Stimulated activated CD4-positive, alpha-beta T cell treated with anti-CD3 and anti-CD28 coated beads, Interleukin-15, amount 100 ng/mL, for 24 hours (primary cell): ENCODE measurements at places on chromosomes 6 and 20.

- DNase-seq: no peak
These were observed 28.1 kb upstream of the VAPB start for GRCh38 chr20:58360936-58361335.

GRCh38 chr6:34544776-34545471 is 11.2 kb downstream of the SPDEF start:
- no peak for DNase-seq

- DNase-seq: no peak
These were observed 11.6 kb downstream of the PDSS2 start for GRCh38 chr6:107447663-107448216.

- no peak for DNase-seq
These were observed 183.4 kb downstream of the ERMARD start for GRCh38 chr6:169934699-169935347.

DNA sequence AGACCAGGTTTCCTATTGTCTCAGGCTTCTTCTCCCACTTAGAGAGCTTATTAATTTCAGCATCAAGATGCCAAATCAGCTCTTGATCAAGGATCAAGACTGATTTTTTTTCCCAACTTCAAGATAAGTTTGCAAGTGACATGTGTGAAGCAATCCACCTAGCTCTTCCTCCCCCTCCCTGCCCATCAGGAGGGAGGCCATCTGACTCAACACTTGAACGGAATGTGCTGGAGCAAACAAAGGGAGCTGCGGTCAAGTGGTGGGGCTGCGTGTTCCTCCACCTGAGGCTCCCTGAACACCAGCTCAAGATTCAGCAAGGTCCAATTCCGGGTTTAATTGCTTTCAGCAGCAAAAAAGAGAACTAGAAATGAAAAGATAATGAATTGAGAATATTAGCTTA is 38.7 kb downstream of the TTI1 start:
- DNase-seq: no peak

GRCh38 chr6:55812509-55812908 is 62.9 kb downstream of the BMP5 start:
- DNase-seq: no peak

GRCh38 chr6:291204-291696 is 1.0 kb upstream of the DUSP22 start:
- peak; percentile 16 for DNase-seq

- DNase-seq: no peak
These were observed 591.6 kb downstream of the UTRN start for GRCh38 chr6:144876689-144877088.

DNA sequence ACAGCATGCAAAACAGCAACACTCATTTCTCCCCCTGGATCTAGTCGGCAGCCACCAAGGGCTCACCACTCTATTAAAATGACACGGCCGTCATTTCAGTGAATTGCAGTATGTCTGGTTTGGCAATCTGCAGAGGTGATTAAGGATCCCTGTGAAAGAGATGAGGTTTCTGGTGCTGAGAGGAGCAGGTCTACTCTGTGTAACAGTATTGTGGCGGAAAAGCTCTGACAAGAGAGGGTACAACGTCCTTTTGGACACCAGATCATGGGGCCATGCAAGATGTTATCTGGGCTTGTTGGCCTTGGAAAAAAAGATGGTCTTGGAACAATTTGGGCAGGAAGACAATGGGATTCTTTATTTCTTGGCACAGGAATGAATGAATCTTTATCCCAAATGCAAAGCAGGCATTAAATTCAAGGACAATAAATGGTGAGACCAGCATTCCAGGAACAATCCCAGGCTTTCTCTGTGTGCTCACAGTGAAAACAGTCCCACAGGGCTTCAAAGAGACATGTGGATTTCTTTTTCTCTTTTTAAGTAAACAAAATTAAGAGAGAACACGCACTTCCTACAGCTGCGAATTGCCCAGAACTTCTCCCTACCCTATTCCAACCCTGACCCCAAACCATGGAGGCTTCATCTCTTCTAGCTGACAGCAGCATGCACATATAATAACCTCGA is 33.7 kb upstream of the ADGRF1 start:
- DNase-seq: no peak

DNA sequence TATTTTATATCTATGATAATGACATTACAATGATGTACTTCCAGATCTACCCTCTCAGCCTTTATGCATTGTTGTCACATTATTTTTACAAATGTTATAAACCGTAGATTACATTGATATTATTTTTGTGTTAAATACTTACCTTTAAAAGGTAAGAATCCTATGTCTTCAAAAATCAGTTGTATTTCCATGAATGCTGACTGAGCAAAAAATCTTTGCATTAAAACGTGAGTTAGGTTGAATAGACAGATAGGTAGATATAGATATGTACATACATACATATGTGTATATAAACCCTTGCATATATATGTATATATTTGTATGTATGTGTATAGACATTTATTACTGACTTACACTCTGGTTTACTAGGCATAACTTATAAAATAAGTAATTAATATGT is 558.2 kb downstream of the CDH26 start:
- no peak for DNase-seq

DNA sequence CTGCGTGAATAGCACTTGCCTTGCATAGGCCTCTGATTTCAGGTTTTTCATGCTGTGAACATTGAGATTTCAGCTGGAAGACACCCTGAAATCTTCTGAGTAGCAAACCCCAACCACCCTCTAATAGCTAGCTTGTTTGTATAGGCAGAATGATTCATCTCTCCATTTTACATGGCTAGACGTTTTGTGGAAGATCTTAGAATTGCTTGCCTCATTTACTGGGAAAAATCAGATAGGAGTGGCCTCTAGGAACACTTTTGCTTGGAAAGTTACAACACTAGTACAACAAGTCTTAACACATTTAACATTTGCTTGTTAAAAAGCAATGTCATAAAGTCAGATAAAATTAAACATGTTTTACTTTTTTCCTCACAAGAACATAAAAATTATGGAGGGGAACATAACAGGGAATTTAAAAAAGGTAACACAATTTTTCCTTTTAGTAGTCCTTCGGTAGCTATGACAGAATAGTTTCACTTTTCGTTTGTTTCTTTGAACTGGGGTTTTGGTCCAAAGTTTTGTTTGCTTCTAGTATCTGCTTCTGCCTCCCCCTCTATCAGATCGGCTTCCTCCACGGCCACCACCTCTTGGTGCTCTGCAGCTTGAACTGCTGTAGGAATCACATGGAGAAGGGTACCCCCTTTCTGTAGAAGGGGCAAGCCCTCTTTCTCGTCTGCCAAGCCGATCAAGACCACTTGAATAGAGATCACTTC is 102.2 kb upstream of the PTCHD4 start:
- DNase-seq: no peak

DNA sequence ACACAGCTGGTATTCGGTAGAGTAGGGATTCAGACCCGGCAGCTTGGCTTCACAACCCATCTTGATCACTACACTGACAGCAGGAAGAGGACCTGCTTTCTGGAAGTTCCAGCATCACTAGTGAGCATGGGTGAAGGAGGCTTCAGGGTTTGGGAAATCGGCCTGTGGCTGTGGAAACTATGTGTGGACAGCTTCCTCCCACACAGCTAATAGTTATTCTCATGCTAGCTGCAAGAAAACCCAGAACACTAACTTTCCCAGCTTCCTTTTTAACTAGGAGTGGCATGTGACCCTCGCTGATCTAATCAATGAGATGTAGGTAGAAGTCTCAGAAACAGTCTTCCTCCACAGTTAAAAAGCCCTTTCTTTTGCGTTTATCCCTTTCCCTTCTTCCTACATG is 36.3 kb upstream of the SIRPA start:
- DNase-seq: no peak

- DNase-seq: peak; percentile 80
These were observed 35.1 kb upstream of the BTN3A2 start for GRCh38 chr6:26329763-26330511.

DNA sequence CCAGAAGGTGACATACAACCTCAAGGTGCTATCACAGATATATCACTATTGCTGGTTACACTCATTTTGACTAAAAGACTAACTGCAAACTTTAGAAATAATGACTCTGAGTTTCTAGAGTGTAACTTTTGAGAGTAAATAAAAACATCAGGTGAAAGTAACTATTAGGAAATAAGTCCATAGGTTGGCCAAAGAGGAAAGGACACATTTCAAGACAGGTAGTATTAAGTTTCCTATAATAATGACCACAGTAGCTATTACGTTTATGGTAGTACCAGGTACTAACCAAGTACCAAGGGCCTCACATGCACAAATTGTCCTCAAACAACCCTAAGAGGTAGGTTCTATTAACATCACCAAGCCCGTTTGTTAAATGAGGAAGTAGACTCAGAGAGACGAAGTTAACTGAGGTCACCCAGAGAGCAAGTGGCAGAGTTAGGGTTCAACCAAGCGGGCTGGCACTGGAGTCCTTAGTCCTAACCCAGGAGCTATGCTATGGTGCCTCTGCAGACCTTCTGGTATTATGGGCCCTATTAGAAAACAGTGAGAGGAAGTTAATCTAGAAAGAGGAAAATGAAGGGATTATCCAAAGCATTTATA is 36.8 kb downstream of the HEBP2 start:
- no peak for DNase-seq

- DNase-seq: peak; percentile 3
These were observed 677.6 kb downstream of the KIF16B start for GRCh38 chr20:15895560-15896084.

GRCh38 chr6:9467741-9468140 is 947.1 kb downstream of the TFAP2A start:
- no peak for DNase-seq
